ENCODE measurements at places on chromosomes 7 and 10.

- no peak for DNase-seq
These were observed 122.7 kb downstream of the TRRAP start for GRCh38 chr7:99000904-99001465.

- no peak for DNase-seq
These were observed 19.2 kb downstream of the HIF1AN start for GRCh38 chr10:100554902-100555301.

DNA sequence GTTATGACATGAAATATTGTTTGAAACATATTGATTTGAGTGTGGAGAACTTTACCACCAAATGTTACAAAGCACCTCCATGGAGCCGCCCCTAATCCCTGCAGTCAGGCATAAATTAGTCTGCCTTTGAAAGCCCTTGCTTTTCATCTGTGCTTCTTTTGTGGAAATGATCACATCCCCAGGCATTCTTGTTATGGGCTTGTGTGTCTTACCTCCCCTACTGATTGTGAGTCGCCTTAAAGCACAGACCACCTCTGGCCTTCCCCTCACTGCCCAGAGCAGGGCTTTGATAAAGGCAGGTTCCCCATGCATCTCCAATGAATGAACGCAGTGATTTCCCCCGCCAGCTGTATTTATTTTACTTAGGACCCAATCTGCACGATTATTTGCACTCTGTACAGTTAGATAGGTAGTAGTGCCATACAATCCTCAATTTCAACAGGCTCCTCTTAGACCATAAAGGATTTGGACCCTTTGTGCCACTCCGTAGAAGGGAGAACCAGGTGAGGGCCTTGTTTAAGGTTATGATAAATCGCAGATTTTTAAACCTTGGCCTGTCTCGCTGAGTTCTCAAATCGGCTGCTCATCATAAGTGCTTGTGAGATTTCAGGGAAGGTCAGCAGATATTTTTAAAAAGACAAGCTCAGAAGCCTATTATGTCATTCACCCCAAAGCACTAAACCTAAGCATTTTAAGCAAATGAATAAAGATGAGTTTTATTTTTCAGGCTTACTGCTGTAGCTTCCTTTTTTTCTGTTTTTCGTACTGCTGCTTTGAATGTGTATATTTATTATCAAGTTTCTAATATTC, 107.8 kb downstream of the CUBN start:
- DNase-seq: no peak

DNA sequence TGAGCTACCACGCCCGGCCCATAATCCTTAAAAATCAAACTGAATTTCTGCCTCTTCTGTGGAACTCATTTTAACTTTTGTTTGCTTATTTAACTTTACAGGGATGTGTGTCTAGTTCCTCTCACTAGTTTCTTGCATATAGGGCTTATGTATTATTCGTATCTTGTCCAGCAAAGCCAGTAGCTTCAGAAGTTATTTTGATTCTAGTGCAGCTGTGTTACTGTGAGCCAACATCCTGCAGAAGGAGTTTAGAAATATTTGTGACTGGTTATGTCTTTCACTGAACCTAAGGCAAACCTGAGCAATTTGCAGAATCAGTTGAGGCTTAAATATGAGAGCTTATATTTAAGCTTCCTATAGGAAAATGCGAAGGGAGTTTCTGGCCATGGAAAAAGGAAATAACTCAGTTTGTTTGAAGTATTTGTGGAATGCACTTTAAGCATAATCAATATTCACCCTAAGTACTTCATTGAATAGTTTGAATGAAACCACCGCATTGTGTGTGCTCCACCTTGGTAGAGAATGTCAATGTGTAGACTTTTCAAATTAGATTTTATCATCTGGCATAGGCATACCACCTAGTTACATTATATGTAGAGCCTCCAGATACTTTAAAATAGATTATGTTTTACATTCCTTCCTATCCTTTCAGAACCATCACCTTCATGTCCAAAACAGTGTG, 90.8 kb downstream of the MCU start:
- DNase-seq: no peak

DNA sequence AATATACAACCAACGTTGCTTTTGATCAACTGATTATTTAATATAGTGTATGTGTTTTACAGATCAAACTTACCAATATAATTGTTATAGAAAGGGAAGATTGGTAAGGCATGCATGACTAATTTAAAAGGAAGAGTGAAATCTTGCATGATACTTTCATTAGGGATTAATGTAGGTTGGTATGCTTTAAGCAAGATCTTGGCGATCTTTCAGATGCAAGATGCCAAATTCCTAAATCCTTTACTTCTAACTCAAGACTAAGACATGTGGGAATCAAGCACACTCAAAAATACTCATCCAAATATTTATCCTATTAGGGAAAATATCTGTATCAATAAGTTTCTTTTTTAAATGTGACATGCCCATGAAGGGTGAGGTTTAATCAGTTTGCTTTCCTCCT, 321.4 kb upstream of the MEOX2 start:
- no peak for DNase-seq

DNA sequence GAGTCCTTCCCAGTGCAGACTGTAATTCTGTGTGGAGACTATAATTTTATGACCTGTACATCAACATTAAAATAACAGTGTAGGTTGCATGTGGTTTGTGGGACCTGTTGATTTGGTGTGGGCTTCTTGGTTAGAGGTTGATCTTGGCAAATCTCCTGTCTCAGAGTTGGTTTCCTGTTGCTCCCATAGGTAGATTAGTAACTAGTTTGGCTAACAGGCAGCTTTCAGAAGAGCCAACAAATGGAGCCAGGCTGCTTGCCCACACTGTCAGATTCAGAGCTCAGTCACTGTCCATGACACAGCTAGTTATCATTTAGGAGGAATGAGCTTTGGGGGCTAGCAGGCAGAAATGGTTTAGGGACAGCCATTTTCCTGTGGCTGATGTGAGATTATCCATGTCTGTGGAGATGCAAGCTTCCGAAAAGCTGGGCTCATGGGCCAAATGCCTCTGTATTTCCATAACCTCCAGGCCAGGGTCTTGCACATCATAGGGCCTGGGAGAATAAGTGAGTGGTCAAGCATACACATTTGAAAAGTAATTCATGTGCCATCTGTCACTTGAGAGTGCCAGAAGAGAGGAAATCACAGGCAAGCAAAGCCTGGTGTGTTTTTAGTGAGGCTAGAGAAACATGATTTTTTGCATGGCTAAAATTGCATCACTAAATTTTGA, 33.4 kb downstream of the CCM2 start:
- no peak for DNase-seq

DNA sequence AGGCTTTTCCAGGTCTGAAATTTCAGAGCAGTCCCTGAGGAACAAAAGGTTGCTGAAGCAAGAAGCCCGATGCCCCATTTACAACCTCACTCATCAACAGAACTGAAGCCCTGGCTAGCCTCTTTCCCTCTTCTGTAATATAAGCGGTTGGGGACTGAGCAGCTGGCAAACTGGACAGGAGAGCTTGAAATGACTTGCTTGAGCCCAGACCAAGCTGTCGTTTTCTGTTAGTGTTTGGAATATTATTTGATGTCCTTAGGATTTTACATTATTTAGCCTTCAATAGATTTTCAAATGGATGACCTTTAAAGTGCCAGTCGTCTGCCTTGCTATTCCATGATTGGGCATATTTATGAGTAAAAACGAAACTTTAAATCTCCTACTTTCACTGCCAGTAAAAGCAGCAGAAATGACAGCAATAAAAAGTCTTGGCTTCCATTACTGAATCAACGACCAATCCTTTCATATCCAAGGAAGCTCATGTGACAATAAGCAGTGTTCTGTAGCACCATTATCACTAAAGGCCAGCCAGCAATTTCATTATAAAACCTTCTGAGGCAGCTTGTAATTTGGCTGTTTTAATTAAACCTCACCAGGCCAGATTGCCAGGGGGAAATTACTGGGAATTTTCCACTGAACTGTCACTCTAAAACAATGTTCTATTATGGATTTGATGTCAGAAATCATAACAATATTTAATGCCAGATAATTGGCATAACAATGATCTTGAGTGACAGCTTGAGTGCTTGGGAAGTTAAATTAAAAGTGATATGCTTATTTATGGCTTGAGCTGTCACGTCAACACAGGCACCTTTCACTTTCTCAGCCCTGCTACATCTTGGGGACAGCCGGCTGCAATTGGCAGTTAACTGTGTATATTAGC, 85.9 kb downstream of the LSMEM1 start:
- no peak for DNase-seq

GRCh38 chr7:73812996-73813395, 17.8 kb upstream of the CLDN4 start:
- DNase-seq: no peak

GRCh38 chr10:75375838-75376237, 25.7 kb downstream of the ZNF503 start:
- no peak for DNase-seq

DNA sequence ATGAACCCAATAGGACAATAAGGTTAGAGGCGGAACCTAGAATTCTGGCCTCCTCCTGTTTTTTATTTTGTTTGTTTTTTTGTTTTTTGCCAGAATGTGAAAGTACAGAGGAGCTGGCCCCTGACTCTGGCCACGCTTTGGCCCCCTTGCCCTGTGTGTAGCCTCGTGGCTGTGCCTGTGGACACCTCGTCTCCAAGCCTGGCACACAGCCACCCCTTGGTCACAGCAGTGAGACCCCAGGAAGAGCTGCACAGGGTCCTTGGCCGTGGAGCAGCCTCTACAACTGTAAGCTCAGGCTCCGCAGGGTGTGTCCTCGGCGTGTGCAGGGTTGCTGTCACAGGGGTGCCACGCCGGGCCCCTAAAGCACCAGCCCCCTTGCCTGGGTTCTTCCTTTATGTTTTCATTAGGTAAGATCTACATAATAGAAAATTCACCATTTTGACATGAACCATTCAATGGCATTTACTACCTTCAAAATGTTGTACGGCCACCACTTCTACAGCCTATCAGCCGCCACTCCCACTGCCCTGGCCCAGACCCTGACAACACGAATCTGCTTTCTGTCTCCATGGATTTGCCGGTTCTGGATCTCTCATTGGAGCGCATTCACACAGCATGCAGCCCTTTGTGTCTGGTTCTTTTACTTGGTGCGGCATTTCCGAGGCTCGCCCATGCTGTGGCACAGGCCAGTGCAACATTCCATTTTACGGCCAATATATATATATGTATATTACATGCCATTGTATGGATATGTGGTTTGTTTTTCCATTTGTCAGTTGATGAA, 51.0 kb downstream of the AMZ1 start:
- DNase-seq: no peak

DNA sequence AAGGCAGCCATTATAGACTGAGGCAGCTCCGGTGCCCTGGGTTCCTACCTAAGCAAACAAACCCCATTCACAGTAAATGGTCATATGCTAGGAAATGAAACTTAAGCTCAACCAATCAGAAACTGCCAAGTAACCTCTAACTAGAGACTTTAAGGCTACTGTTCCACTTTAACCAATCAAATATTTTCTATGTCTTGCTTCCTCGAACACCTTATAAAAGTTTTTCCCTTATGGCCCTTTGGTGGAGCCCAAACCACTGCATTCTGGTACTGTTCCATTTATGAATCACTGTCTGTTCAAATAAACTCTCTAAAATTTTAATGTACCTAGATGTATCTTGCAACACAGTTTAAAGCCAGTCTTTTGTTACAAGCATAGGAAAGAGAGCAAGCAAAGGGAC, 361.1 kb downstream of the HGF start:
- DNase-seq: no peak

- no peak for DNase-seq
These were observed 62.2 kb downstream of the POLL start for GRCh38 chr10:101525848-101526247.

DNA sequence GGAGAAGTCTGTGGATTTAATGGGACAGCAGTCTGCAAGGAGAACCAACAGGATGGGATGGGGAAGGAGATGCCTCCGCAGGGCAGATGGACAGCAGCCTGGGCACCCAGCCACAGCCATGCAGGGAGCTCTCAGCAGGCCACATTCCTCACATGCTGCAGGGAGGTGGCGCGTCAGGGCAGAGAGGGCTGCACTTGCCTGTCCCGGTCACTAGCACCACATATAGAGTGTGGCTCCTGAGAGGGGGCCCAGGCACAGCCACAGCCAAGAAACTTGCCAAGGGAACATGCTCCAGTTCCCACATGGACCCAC, 86.8 kb upstream of the ZMIZ1 start:
- no peak for DNase-seq

GRCh38 chr7:30984359-30985107, 20.8 kb downstream of the GHRHR start:
- DNase-seq: no peak

DNA sequence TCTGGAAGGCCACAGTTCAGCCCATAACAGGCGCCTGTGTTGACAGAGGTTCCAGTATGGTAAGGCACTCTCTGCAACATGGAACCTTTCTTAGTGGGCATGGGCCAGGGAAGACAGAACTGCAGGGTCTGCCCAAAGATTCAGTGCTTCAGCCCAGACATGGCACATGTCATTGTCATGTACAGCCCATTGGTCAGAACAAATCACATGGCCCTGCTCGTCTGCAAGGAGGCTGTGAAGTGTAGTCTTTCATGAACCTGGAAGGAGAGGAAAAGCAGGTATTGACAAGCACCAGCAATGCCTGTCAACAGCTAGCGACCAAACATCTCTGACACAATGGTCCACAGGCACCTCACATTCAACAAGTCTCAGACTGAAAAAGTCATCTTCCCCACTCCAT, 30.4 kb upstream of the CHCHD3 start:
- DNase-seq: no peak

DNA sequence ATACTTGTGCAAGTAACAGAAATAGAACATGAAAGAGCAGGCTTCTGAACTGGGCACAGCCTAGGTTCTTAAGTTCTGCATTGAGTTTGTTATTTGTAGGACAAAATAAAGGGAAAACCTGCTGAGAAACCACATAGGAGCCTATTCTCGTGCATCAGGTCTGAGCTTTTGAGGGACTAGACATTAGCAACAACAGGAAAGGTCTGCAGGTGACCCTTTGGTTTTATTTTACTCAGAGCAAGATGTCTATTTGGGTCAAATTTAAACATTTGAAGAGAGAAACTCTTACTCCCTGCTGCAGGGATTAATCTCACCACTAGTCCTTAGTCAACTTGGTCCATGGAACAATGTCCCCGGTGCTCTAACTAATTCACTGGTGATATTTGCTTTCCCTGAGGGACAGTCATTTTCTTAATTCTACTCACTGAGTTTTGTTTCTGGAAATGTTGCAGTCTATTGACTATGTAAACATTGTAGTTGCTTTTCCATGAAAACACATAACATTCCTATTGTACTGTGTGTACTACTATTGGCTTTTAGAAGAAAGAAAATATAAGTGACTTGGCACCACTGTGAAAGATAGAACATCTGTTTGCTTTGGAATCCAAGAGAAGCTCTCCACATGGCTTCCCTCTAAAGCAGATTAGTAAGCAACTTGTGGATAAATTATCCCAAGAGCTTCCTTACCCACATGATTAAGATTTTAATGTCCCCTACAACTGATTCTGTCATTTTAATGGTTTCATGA, 108.2 kb downstream of the CHRM2 start:
- no peak for DNase-seq
